Smooth muscle cell of the pulmonary artery (primary cell): ENCODE measurements at places on chromosomes 16 and 17. TPM values are rescaled to one million over a fixed set of nuclear protein-coding genes. Genes with fewer than 3 reads are reported as not detected.

The SLC13A2 gene
- not detected in 2 replicates for total RNA-seq

The CIBAR2 gene
- total RNA-seq = not detected in 2 replicates

The COPZ2 gene
- total RNA-seq = 50.5 and 62.9 TPM in 2 replicates

The PRSS8 gene
- not detected in 2 replicates for total RNA-seq

The KRT14 gene
- total RNA-seq = 0.59 and 1.3 TPM in 2 replicates

The KRT39 gene
- total RNA-seq = not detected in 2 replicates

The ZPBP2 gene
- total RNA-seq = not detected in 2 replicates

The MYO18A gene
- 79.4 and 91.5 TPM in 2 replicates for total RNA-seq

The CD79B gene
- 3.6 TPM in 1 of 2 replicates, not detected in the other for total RNA-seq
